Caki2 (cell line): ENCODE measurements at places on chromosomes 6 and 20. TPM values are rescaled to one million over a fixed set of nuclear protein-coding genes. Genes with fewer than 3 reads are reported as not detected.

- DNase-seq, result no peak
These were observed 9.4 kb upstream of the GATA5 start for GRCh38 chr20:62485062-62485700.

The HSPA12B gene
- total RNA-seq, result not detected in 2 replicates

DNA sequence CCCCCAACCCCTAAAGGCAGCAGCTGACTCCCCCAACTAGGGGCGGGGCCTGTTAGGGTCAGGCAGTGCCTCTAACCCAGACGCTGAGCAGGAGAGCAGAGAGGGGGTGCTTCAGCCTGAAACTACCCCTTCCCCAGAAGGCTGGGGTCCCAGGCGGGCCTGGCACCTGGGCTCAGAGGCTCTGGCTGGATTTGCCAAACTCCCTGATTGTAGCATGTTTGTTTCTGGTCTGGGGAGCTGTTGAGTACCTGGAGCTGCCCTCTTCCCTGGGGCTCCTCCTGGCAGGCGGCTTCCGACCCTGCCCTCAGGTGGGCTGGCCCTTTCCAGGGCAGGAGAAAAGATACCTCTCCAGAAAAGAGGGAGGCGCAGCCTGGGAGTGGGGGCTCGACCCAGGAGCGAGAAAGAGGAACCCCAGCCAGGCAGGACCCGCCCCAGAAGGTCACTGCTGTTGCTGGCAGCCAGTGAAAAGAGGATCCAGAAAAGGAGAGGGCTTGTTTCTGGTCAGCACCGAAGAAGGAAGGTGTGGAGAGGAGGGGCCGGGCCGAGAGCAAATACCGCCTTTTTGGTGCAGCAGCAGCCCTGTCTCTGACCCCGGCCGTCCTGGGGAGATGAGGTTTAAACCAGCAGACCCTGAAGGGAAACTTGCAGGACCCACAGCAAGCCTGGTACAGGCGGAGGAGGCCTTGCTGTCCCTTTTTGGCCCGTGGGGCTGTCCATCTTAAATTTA is 810 bp upstream of the ABHD16B start:
- DNase-seq, result no peak

The PSORS1C2 gene
- total RNA-seq, result not detected in 2 replicates

The PLAGL1 gene
- 6.0 and 13.4 TPM in 2 replicates for total RNA-seq
